Left ventricle myocardium inferior (tissue), 1 donor: ENCODE measurements at places on chromosomes 2 and 18.

DNA sequence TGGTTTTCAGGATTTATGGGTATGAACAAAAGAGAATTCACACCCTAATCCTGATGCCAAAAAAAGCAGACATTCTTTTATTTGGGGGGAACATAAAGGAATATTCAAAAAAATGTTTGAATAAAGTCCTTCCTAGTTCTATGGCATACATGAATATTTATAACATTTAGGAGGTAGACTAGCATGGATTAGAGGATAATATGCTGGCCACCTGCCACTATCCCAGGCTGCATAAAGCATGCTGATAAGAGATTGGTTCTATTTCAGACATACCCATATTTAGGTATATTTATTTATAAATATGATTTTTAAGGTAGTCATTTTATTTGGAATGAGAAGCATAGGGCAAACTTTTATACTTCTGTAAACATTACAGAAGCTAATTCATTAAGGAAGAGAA lies 34.9 kb upstream of the MAP3K20 start:
- DNase-seq, result no peak

GRCh38 chr2:10054424-10054823 lies 11.1 kb downstream of the KLF11 start:
- no peak for DNase-seq

GRCh38 chr18:1760901-1761300 lies 810.4 kb downstream of the METTL4 start:
- no peak for DNase-seq

- no peak for DNase-seq
Measured at GRCh38 chr2:71889759-71890684, 257.6 kb downstream of the CYP26B1 start.

DNA sequence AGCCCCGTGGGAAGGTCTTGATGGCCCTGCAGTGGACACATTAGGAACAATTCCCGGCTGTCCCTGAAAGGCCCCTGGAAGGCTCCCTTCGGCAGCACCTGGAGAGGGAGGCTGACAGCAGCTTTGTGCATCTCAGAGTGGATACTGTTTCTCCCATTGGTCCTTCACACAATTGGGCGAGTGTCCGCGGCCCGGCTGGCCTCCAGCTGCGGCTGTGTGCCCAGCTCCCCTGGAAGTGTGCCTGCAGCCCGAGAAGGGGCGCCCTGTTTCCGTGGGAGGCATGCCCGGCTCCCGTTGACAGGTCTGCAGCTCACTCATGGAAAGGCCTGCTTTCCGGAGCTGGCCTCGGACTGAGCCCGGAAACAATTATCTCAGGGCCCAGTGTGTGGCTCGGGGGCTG lies 103.7 kb downstream of the LPIN1 start:
- no peak for DNase-seq

- DNase-seq, result no peak
Measured at GRCh38 chr2:136932700-136933099, 167.4 kb downstream of the THSD7B start.

GRCh38 chr2:51581636-51582267 lies 549.8 kb upstream of the NRXN1 start:
- DNase-seq, result no peak

DNA sequence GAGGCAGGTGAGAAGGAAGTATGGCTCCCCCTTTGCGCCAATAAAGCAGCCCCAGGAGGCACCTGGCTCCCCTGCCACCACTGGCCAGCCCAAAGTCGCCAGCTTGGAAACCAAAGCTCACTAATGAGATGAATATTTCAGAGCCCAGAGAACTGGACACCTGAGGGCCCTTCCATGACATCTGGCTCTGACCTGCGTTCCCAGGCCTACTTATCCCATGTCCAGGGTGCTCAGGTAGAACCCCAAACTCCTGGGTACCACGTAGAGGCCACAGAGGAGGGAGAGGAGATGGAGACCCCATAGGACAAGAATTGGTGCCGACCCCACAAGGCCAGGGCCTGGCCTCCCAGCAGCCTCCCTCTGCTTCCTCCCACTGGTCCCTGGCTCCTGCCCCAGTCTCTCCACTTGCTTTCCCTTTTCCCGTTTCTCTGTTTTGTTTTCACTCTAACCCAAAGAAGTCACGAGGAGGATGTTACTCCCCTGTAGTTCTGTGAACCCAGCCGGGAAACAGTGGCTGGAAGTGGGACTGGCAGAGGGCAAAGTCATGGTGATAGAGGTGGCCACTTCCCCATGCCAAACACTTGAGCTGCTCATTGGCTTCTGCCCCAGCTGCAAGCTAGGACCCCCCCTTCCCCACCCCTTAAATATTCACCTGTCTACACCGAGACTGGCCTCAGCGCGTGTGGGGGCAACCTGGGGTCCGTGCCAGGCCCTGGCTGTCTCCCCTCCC lies 820 bp downstream of the TMBIM1 start:
- DNase-seq, result no peak

DNA sequence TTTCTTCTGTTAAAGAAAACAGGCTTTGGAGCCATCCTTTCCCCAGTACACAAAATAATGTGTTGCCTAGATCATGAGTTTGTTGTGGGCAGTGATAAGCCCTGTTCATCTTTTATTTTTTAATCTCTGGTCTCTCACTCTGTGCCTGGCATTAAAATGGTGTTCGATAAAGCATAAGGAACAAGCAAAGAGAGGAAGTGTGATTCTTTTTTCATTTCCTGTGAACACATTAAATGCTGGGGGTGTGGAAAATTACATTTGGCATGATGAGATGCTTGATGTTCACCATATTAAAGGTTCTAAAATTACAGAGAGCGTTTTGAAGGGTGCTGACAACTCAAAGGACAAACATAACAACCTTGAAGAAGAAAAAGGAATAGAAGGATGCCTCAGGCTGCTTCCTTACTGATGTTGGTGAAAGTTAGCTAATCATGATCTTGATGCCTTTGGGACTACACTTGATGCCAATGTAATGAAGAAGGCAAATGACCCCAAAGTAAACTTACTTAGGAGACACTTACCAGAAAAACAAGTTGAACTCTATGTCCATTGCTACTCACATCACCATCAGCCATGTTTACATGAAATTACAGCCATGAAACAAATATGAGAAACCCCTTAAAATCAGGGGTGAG lies 33.0 kb downstream of the TMEFF2 start:
- no peak for DNase-seq

DNA sequence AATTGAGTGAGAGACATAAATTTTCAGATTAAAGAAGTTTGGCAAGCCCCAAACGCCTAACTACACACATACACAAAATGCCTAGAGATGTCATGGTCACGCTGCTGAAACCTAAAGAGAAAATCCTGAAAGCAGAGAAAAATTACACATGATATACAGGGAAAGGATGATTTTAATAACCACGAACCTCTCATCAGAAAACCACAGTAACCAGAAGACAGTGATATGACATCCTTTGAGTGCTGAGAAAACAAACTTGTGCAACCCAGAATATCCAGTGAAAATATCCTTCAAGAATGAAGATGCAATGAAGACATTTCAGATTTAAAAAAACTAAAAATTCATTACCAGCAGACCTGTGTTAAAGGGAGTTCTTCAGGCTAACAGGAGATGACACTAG lies 122.4 kb upstream of the LMAN1 start:
- DNase-seq, result no peak

- no peak for DNase-seq
Measured at GRCh38 chr18:76491776-76492668, 3.0 kb downstream of the ZNF516 start.

DNA sequence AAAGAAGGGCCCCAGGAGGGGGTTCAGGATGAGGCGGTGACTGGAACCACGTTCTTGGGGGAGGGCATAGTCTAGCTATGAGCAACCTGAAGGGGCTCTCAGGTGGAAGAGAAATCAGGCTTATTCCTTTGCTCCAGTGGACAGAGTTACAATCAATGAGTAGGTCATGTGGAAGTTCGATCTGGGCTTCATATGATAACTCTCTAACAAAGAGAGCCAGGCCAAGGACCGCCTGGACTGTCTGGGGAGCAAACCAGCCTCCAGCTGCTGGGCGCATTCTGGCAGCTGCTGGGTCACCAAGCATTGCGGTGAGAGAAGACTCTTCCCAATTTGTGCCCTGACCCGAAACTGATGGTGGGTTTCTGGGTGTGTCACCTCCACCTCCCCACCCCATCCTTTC lies 180.3 kb upstream of the SMAD2 start:
- DNase-seq, result no peak

GRCh38 chr2:134838143-134838620 lies at the start of gene ACMSD:
Gene ACMSD (plus strand): TSS chr2:134838616. CDS start chr2:134838683, 67 bp downstream.
- no peak for DNase-seq
